Hematopoietic multipotent progenitor cell treated with erythropoietin and hydrocortisone succinate and interleukin-3 and kit ligand, for 6 days (in vitro differentiated cells): ENCODE measurements at places on chromosomes 2 and 18.

DNA sequence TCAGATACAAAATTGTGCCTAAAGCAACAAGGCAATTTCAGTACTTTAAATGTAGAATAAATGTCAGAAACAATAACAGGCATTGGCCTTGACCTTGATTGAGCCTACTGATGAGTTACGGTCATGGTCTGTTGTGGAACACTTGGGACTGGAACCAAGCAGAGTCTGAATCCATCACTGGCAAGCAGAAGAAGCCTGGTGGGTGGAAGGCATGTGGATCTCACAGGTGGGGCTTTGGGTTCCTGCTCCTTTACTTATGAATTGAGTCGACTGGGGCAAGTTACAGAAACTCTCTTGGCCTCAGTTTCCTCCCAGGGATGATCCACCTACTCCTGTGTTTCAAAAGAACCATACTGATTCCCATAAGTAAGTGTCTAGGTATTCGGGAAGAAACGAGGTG lies 102.3 kb downstream of the KCNF1 start:
- no peak for DNase-seq

DNA sequence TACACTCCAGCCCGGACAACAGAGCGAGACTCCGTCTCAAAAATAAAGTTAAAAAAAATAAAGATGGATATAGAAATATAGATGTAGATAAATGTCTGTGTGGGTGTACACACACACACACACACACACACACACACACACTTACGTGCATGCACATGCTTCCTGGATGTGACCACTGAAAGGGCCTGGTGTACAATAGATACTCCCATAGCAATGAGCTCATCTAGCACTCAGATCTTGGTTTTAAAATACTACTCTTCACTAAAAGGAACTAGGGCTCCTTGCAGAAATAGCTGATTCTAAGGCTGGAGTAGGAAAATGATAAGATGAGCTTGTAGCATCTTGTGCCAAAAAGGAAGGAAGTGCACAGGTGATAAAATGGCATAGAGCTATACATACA lies 39.1 kb downstream of the ROCK2 start:
- DNase-seq, result peak; percentile 22

GRCh38 chr18:48020337-48021250 lies 90.1 kb upstream of the SMAD2 start:
- DNase-seq, result peak; percentile 6

- peak; percentile 78 for DNase-seq
Observed at GRCh38 chr2:198309673-198310280, 505.4 kb downstream of the PLCL1 start.

- DNase-seq, result no peak
Observed at GRCh38 chr2:159003555-159003954, 35.1 kb downstream of the TANC1 start.

DNA sequence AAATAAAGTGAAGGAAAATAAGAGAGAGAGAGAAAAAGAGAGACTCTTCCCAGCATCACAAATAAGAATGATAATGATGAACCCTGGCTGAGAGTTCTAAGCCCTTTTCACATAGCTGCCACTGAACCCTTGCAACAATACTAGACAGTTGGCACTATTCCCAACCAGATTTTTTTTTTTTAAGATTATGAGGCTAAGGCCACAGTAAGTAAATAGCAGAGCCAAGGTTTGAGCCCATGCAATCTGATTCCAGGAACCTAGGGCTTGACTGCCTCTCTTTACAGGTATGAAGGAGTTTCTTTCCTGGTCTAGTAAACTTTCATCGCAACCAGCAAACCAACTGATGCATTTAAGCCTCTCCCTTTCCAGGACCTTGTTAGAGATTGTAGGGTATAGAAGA lies 424.6 kb downstream of the NCKAP5 start:
- no peak for DNase-seq

DNA sequence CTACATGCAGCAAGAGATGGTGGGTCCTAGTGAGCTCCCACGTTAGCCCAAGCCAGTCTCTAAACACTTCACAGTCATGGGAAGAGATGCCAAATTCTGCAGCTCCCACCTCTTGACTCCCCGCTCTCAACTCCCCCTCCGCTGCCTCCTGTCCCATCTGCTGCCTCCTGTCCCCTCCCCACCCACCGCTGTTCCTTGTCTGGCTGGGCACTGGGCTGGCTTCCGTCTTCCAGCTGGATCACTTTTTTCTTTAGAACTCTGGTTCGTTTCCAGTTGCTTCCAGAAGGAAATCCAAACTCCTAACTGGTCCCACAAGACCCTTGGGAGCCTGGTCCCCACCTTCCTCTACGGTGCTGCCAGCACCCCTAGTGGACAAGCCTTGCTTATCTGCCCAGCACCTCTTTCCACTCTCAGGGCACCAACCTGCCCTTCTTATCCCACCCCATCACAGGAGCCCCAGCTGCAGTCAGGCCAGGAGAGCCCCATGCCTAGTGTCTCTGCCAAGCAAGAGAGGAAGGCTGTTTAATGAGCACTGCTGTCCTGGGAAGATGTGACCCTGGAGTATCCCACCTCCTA lies 12.1 kb upstream of the TWIST2 start:
- no peak for DNase-seq

DNA sequence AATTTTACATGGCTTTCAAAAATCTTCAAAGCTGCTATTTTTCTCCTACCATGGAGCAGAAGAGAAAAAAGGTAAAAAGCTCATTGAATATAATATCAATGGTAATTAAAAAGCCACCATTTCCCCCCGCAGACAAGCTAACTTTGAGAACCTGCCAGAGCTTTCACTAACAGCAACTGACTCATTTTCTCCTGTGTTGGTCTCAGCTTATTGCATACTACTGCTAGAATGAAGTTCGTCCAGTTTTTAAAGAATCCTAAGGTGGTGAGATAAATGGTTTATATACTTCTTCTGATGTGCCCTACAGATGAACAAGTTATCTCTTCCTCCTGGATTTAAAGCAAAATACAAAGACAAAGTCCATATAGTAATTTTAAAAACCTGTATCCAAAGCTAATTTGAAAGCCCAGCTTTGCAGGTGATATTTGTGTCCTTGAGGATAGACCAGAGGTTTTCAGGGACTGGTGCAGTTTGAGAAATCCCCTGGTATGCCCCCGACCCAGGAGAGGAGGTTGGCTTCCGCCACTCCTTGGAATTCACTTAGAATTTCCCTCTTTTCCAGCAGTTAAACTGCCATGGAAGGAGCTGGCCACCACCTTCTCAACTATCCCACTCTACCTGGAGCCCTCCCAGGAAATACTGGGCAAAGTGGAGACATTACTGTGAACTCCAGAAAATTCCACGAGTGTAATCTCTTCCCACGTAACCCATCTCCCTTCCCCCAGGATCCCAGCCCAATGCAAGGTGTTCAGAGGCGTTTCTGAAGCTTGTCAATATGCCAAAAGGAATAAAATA lies 17.5 kb downstream of the YPEL5 start:
- DNase-seq, result no peak

- no peak for DNase-seq
Observed at GRCh38 chr18:22465859-22466457, 48.2 kb upstream of the CTAGE1 start.

GRCh38 chr2:215716956-215717355 lies 281.1 kb upstream of the FN1 start:
- DNase-seq, result no peak

DNA sequence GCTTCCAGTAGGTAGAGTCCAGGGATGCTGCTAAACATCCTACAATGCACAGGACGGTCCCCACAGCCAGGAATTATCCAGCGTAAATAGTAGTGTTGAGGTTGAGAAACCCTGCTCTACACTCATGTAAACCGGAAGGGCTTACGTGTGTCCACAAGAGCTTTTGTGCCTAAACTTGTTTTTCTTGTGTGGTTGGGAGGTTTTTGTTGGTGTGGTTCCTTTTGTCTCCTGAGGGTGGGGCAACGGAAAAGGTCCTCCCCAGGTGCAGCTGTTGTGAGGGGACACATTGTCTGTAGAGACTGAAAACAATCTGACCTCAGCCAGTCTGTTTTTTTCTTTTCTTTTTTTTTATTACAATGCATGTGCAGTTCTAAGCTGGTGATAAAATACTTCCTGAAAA lies 72.7 kb upstream of the MGAT5 start:
- no peak for DNase-seq

GRCh38 chr2:140177086-140177485 lies 1396.9 kb upstream of the NXPH2 start:
- no peak for DNase-seq

DNA sequence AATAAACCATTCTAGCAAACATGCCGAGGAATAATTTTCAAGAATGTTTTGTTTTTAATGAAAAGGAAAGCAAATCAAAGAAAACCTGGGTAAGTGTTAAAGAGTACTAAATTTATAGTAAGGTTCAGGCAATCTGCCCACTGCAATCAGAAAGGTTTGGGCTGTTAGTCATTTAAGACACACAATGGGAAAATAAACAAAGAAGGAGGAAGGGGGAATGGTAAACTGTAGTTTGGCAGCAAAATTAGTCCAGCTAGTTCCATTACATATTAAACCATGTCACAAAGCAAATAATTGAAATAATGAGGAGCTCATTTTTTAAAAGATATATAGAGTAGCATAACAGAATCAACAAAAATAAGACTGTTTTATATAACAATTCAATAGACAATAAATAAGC lies 87.5 kb upstream of the COPS8 start:
- no peak for DNase-seq

- no peak for DNase-seq
Observed at GRCh38 chr2:144472911-144473310, 47.0 kb downstream of the ZEB2 start.

- no peak for DNase-seq
Observed at GRCh38 chr18:13547347-13547746, 179.0 kb downstream of the FAM210A start.

- no peak for DNase-seq
Observed at GRCh38 chr2:80086831-80087230, 217.7 kb downstream of the LRRTM1 start.

GRCh38 chr2:45178854-45179253 lies 169.6 kb upstream of the SIX2 start:
- DNase-seq, result no peak

GRCh38 chr18:36312806-36313395 lies 15.4 kb downstream of the FHOD3 start:
- DNase-seq, result no peak

DNA sequence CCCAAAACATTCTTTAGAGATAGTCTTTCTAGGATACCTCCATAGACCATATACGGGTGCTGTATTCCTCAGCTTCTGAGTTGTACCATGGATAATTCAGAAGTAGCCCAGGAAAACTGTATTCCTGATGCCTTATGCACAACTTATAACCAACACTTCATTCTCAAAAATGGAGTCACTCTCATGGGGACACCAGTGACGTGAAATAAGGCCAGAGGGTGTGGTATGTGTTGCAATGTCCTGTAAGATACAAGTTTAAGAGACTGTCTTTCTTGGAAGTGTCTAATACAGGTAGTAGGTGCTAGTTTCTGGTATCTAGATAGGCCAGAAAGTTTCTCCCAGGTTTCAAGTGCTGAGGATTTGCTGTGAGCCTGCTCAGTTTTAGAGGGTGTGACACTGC lies 36.1 kb downstream of the COX7A2L start:
- DNase-seq, result no peak

GRCh38 chr2:169225906-169226305 lies 136.4 kb downstream of the LRP2 start:
- no peak for DNase-seq

DNA sequence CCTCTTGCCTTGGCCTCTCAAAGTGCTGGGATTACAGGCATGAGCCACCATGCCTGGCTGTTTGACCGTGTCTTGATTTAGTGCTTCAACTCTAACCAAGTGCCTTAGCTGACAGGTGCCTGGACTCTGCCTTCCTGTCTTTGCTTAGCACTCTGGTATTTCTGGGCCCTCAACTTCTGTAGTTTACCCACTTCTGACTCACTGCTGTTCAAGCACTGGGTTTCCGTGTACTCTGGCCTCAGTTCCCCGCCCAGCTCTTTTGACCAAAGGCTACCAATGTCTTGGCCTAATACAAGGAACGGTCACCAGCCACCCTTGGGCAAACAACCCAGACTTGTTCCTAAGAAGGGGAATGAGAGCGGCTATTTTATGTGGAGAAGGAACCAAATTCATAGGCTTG lies 35.7 kb upstream of the CABLES1 start:
- DNase-seq, result no peak

GRCh38 chr18:75362435-75362834 lies 65.1 kb downstream of the SMIM21 start:
- no peak for DNase-seq

DNA sequence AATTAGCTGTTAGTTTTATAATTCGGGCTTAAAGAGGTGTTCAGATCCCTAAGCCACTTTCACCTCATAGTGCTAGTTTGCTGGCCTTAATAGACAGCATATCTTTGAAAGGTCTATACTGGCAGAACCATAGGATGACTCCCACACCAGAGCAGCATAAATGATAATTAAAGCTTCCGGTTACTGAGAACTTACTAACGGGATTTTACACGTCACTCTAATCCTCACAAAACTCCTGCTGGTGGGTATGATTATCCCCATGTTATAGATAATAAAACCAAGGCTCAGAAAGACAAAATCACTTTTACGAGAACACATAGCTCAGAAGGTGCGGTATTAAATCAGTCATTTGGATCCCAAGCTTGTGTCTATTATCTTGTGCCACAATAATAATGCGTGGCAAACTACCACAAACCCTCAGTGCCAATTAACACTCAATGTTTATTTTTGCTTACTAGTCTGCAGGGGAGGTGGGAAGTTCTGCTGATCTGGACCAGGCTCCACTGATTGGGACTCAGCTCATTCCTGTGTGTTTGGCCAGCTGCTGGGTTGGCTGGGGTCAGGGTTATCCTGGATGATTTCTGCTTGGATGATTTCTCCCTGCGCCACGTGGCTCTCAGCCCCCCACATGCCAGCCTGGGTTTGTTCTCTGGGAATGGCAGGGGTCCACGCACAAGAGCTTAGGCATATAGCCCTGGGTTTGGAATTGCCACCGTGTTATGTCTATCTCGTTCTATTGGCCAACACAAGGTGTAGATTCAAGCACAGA lies 62.3 kb downstream of the TRIB2 start:
- DNase-seq, result no peak

DNA sequence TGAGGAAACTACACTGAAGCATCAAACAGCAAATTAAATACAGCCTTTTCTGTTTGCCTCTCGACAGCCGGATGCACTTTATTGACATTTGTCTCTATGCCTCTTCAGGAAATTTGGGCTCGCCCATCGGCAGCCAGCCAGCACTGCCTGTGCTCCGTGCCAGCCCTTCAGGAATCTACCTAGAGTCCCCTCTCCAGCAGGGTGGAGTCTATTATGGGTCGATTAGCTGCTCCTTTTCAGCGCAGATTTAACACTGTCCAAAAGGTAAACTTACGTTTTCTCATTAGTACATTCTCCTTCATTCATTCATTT lies 91.5 kb downstream of the MYCN start:
- DNase-seq, result no peak

DNA sequence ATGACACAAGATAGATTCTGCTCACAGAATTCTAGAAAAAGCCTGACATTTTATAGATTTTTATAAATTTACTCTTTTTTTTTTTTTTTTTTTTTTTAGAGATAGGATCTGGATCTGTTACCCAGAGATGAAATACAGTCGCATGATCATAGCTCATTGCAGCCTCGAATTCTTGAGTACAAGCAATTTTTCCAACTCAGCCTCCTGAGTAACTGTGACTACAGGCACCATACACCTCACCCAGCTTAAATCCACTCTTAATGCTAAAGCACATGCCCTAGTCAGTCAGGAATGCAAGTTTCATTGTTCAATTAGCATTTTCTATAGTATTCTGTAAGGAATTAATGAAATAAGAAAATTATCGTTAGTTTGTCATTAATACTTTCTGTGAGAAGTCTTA lies 32.1 kb upstream of the WDR75 start:
- no peak for DNase-seq

GRCh38 chr2:138217975-138218374 lies 253.7 kb downstream of the HNMT start:
- no peak for DNase-seq
